ENCODE measurements at places on chromosomes 6 and 20. TPM values are rescaled to one million over a fixed set of nuclear protein-coding genes. Genes with fewer than 3 reads are reported as not detected.

The ARHGAP40 gene
- 3.5 TPM for total RNA-seq

The TAF4 gene
- 7.6 TPM for total RNA-seq

DNA sequence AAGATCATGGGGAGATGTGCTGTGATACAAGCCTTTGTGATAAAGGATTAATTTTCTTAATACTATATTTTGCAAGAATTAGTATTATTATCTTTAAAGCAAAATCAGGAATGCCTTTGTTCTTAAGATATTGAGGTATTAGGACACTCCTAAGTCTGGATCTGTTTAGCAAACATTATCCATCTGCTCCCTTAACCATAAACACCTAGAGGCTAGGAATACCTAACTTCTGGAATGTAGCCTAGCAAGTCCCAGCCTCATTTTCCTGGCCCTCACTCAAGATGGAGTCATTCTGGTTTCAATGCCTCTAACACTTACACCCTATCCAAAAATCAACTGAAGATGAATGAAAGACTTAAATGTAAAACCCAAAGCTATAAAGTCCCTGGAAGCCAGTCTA lies 106.3 kb upstream of the GJE1 start:
- peak; percentile 5 for DNase-seq

DNA sequence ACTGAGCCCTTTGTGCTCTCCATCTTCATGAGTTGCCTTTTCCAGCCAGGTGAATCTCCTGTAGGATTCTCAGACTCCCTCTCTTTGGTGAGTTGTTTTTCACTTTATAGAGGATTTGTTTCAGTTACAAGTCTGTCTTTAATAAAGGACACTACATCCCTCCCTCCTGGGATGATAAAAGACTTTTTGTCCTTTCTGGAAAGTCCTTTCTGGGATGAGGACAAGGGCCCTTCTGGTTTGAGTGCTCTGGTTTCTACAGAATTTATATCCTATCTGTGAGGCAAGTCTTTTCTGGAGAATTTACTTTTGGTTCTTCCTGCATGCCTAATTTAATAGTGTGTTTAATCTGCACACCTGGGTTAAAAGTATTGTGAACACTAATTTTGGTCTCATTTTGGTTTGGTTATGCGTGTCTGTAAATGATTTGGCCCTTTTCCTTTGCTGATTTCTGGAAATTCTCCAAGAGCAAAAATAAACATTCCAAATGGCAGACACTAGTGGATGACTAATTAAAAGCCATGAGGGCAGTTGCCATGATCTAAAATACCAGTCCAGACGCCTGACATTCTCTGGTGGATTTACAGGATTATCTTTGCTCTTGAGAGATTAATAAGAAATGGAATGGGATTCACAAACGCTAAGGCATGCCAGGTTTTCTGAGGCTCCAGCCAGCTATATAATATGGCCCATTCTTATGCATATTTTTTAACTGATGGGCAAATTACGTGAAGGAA lies 44.8 kb downstream of the TCP11 start:
- no peak for DNase-seq
